Stimulated activated CD4-positive, alpha-beta T cell treated with anti-CD3 and anti-CD28 coated beads, Interleukin-4, amount 100 ng/mL, for 1 hour (primary cell): ENCODE measurements at places on chromosomes 16 and 17.
A peak's percentile ranks its signal among the peaks of the same experiment; 100 is the strongest.

DNA sequence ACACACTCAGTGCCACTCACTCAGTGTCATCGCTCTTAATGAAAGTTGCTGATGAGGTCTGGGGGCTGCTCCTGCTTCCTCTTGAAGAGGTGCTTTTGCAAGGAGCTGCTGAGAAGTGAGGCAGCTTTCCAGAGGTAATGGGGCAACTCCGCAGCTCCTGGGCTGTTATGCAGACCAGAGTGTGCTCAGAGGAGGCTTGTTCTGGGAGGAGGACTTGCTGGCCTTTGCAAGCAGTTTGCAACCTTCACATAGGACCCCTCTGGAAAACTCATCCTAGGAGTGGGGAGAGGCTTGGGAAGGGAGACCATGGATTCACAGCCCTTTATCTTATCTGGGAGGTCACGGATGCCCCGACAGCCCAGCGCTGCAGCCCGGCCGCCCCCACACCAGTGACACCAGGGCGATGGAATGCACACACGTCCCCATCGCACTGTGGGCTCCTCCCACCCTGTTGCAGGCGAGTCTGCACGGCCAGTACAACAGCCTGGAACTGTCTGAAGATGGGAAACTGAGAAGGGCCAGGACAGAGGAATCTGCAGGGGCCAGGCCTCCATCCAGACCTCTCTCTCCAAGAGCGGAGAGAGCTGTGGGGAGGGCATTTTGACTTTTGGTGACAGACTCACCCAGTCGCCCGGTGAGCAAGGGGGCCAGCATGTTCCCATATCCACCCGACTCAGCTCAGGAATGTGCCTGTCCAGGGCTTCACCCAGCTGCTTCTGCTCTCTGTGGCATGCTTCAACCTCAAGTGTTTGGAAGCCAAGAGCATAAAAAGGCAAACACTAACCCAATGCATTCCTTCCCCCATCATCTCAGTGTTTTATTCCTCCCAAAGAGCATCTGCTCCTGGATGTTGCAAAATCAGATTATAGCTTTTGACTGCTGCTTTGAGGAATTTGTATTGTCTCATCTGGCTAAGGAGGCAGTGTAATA, 78.6 kb upstream of the ZNF469 start:
- DNase-seq, result no peak

- no peak for DNase-seq
Observed at GRCh38 chr17:20210180-20210579, 201.0 kb downstream of the SPECC1 start.

GRCh38 chr17:80294210-80294609, 33.6 kb downstream of the RNF213 start:
- no peak for DNase-seq

DNA sequence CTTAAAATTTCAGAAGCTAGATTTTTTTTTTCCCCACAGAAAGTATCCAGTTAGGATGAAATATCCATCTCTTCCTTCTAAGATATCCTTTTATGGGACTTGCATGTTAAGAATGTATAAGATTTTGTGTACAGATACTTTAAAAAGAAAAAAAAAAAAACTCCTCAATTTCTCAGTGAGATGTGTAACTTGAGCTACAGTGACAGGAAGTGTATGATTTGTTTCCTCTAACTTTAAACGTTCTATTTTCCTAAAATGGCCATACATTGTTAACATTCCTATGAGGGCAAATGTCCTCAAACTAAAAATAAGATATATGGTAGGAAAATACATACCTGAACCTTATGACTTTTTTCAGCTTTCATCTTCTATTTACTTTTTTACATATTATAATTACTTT, 8.9 kb downstream of the FBXO47 start:
- no peak for DNase-seq

DNA sequence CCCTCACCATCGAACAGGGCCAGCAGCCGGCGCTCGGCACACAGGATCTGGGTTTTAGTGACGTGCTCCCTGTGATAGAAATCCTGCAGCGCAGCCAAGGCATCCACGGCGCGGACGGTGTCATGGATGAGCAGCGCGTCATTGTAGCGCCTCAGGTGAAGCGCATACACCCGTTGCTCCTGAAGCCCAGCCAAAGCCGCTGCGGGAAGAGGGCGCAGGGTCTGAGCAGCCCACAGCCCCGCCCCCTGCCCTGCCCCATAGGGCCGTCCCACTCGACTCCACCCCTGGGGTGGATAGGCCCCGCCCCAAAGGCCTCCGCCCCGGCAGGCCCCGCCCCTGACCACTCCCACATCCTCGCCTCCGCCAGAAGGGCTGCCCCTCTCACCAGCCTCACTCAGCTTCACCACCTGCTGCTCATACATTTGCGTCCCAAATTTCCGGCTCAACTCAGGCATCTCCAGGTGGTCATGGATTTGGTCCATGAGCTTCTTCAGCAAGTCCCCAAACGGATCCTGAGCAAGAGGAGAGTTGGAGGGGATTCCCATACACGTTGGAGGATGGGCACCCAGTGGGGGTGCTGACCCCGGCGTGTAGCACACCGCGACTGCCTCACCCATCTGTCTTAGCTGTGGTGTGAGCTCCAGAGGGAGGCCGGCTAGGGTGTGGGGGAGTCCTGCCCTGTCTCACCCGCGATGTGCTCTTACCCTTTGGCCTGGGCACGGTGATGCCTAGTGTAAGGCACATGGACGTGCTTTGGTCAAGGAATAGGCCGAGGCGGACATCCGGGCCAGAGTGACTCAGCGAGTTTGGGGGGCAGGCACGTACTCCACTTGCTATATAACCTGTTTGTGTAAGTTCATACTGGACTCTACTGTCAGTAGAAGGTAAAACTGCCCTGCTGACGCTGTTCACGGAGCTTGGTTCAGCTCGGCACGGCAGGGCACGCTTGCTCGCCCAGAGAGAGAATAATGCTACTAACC, 4.6 kb downstream of the DHX58 start:
- DNase-seq, result peak; percentile 89

DNA sequence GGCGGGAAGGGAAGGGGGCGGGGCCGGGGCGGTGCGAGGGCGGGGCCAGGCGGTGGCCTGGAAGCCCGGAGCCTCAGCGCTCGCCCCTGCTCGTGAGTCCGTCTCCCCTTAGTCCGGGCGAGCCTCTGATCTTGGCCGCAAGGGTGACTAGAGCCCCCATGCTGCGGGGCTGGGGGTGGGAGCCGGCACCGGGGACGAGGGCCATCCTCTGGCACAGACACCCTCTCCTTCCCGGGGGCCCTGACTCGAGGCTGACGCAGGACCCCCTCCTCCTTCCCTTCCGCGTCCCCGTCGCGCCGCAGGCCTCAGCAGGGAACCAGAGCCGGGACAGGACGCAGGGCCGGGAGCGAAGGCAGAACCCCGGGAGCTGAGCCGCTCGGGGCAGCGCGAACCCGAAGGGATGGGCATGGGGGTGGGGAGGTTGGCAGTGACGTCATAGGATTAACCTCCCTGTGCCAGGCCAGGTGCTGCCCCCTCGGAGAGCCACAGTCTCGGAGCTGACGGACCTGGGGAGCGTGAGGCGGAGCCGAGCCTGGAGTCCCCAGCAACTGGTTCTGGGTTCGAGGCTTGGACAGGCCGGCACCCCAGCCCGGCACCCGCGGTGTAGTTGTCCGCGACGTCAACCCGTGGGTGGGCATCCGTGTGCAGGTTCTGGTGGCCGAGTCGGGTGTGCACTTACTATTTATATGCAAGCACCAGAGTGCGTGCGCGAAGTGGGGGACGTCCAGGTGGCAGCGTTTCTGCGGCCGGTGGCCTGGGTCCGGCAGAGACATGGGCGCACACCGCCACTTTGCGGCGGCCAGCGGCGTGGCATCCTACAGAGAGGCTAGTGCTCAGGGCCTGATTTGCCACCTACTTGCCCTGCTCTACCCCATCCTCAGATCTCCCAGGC, 503 bp upstream of the PLCD3 start:
- DNase-seq, result peak; percentile 73

DNA sequence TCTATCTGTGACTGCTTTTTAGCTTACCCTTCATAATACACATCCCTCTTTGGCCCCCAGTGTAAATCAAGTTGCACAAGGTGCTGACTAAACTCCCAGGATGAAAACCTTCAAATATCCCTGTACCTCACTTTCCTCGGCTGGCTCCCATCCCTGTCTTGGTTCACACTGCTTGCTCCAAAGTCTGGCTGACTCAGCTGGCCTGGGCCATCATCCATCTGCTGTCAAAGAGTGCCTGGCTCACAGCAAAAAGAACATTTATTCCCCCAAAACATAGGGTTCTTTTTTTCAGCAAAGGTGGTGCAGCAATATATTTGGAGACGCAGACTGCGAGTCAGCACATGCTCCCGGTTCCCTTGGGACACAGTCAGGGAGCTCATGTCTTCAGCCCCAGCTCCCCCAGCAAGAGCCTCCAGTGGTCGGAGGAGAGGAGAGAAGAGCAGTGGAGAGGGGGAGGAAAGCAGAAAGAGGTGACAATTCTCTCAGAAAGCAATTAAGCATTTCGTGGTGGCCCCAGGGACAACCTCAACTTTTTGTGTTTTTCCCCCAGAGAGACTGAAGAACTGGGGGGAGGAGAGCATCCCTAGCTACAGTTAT, 26.1 kb downstream of the GPR142 start:
- DNase-seq, result no peak

DNA sequence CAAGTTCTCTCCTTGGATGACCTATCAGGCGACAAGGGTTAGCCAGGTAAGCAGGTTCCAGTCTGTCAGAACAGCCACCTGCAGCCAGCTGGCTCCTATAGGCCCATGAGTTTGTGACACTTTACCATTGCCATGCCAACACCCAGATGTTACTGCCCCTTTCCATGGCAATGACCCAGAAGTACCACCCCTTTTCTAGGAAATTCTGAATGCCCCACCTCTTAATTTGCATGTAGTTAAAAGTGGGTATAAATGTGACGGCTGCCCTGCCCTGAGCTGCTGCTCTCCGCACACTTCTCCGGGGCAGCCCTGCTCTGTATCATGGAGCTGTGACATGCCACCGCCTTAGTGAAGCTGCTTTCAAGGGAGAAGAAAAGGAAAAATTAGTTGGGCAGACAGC, 10.0 kb upstream of the SECTM1 start:
- no peak for DNase-seq

DNA sequence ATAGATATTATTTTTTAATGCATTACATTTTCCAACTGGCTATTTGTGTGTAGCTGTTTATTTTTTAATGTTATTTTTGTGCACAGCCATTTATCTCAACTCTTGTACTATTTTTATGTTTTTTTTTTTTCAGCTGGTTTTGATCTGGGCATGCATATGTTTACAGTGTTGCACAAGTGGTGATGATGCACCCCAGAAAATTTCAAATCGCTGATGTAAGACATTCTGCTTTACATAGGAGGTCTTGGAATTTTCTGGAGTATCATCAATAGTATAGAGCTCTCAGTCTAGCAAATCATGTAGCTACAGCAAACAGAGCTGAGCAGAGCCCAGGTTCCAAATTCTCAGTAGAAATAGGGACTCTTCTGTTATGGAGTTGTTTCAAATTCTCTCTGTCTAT, 30.2 kb downstream of the CACNG5 start:
- no peak for DNase-seq

- no peak for DNase-seq
Observed at GRCh38 chr17:56826611-56827414, 6.9 kb downstream of the C17orf67 start.

DNA sequence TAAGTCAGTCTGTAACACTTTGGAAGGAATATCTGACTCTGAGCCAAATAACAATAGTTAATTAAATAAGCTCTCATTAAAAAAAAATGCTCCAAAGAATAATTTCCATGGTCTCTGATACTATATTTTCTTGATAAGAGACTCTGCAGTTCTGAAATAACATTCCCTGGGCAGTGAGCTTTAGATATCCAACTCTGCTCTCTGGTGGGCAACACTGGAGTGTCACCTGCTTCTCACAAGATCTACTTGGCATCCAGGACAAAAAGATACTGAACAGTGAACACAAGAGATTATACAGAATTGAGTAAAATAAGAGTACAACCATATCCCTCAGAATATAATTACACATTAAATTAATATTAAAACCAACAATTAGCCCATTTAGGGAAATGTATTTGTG, 13.7 kb downstream of the BLMH start:
- no peak for DNase-seq

- DNase-seq, result no peak
Observed at GRCh38 chr17:40326014-40326831, 17.2 kb downstream of the RARA start.

DNA sequence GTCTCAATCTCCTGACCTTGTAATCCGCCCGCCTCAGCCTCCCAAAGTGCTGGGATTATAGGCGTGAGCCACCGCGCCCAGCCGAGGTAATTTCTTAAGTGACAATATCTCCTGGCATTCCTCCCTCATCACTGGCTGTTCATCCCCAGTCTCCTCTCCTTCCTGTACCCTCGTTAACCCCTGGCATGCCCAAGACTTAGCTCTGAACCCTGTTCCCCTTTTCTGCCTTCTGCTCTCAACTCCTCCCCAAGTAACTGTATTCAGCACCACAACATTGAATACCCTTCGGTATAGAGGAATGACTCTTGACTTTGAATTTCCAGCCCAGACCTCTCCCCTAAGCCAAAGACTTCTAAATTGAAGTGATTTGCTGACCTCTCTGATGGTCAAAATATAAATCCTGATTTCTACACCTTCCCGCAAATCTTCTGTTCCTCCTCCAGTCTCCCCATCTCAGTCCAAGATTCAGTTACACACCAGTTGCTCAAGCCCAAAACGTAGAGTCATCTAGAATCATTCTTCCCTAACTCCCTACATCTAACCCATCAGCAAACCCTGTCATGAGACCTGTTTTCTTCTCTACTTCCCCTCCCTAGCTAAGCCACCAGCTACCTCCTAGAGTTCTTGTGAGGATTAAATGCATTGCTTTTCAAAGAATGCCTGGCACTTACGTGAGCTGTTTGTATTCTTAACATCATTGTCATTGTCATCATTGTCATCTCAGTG, 14.8 kb downstream of the PMP22 start:
- no peak for DNase-seq

DNA sequence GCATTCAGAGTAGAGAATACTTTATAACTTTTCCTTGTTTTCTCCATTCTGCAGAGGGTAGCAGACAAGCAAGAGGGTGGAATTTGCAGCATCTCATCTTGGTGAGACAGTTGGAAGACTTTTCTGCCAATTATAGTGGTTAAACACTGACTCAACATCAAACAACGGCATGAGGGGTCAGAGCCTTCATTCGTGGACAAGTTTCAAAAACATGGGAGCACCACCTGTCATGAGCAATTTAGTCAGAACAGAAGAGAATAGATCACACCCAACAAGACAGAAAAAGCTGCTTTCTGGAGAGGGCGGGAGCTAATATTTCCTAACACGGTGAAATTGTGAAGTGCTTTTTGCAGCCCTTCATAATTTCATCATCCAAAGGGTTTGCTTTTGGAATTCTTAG, 17.9 kb upstream of the ZNF652 start:
- DNase-seq, result no peak

DNA sequence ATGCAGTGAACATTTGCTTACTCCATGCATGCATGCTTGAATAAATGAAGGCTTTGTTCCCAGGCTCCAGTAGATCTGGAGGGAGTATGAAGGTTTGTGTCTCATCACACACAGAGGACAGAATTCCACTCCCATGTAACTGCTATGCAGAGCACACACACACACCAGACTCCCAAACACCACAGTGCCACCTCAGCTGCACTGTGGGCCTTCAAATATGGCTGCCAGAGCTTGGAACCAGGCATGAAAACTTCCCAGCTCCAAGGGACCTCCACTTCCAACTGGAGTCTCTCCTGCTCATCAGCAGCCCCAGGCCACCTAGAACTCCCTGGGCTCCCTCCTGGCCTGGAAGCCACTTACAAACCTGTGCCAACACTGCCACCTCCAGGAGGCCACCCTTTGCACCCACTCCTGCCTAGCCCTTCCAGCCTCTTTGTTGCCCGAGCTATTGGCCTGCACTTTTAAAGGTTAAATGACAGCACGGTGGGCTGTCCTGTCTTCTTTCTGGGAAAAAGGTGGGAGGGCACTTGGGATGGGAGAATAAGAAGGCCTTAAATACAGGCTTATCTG, 151.2 kb downstream of the ZNF423 start:
- no peak for DNase-seq
